Activated naive CD4-positive, alpha-beta T cell (primary cell): ENCODE measurements at places on chromosomes 11 and 22.

- peak; percentile 70 for DNase-seq
These were observed 263 bp downstream of the EHD1 start for GRCh38 chr11:64878223-64878493.

DNA sequence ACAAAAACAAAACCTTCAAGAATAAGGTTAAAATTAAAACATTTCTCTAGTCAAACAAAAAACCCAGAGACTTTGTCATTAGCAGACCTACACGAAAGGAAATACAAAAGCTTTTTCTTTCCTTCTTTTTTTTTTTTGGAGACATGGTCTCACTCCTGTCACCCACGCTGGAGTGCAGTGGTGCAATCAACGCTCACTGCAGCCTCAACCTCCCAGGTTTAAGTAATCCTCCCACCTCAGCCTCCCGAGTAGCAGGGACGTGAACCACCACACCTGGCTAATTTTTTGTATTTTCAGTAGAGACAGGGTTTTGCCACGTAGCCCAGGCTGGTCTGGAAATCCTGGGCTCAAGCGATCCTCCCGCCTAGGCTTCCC is 30.5 kb downstream of the PLA2G6 start:
- no peak for DNase-seq

GRCh38 chr11:122100037-122100755 is 15.8 kb downstream of the BLID start:
- DNase-seq = no peak

GRCh38 chr11:105767931-105768330 is 158.1 kb downstream of the GRIA4 start:
- DNase-seq = no peak

- DNase-seq = no peak
These were observed 36.5 kb downstream of the ASCL2 start for GRCh38 chr11:2233693-2234455.

DNA sequence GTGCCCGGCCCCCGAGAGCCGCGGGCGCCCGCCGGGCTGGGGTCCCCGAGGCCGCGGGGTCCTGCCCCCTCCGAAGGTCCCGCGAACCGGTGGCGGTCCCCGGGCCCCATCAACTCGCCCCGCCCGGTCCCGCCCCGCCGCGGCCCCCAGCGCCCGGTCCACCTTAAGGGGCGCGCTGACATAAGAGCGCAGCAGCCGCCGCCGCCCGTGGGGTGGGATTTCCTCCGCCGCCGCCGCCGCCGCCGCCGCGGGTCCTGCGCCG is at the start of gene ZDHHC8:
ZDHHC8 (plus strand) TSS at position 208 of the 262 bp plus-strand sequence. CDS start 144 bp downstream, outside the sequence.
- no peak for DNase-seq

GRCh38 chr22:17825876-17826550 is 51.7 kb upstream of the BID start:
- no peak for DNase-seq

- no peak for DNase-seq
These were observed 45.5 kb downstream of the KCNJ1 start for GRCh38 chr11:128821556-128821955.

DNA sequence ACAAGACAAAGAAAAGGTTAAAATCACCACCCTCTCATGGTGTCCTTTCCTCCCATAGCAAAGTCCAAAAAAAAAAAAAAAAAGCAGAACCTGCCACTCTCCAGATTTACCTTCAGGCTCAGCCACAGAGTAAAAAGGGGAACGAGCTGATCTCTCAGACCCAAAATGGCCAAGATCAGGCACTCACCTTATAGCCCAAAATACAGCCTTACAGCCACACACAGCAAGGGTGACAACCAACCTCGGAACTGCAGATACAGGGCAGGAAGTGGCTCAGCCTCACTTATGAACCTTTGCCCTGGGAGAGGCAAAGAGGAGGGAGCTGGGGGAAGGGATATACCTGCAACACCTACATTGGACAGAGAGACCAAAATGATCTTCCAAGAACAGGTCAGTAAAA is 4.5 kb downstream of the FHIP1B start:
- no peak for DNase-seq

GRCh38 chr11:120749395-120749794 is 237.8 kb downstream of the GRIK4 start:
- DNase-seq = no peak

- DNase-seq = no peak
These were observed 4.2 kb upstream of the NEAT1 start for GRCh38 chr11:65418431-65418680.

- DNase-seq = no peak
These were observed 96.1 kb downstream of the MORC2 start for GRCh38 chr22:30872285-30873041.

GRCh38 chr11:88355887-88356286 is 18.4 kb upstream of the CTSC start:
- no peak for DNase-seq

DNA sequence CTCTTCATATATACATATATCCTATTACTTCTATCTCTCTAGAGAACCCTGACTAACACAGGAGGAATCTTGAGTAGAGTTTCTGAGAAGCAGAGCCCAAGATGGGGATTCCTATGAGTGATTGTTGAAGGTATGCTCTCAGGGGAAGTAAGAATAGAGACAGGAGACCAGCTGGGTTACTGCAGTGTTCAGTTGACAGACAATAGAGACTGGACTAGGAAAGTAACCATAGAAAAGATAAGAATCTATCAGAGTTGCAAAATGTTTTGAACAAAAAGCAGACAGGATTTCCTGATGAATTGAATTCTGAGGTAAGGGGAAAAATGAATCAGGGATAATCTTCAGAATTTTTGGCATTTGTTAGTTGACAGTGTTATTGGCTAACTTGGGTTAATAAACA is 54.4 kb downstream of the SLC17A6 start:
- DNase-seq = no peak

DNA sequence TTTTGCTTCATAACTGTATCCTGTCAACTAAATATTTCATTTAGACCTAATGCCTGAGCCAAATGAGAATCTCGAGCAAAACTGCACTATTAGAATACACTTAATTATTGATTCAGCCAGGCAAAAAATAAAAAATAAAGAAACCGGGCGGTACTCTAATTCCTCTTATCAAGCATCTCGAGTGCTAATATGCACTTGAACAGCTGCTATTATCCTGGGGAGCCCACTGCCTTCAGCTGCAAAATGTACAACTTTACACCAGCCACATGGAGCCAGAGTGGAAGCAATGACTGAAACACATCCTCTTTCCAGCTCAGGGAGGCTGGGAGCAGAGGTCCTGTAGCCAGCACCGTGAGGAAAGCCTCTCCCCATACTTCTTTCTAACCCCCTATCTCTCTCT is 390.0 kb upstream of the CADM1 start:
- DNase-seq = no peak

GRCh38 chr22:26835929-26836528 is 178.6 kb downstream of the MIAT start:
- no peak for DNase-seq

GRCh38 chr11:15835788-15836411 is 520.4 kb downstream of the SOX6 start:
- DNase-seq = no peak

DNA sequence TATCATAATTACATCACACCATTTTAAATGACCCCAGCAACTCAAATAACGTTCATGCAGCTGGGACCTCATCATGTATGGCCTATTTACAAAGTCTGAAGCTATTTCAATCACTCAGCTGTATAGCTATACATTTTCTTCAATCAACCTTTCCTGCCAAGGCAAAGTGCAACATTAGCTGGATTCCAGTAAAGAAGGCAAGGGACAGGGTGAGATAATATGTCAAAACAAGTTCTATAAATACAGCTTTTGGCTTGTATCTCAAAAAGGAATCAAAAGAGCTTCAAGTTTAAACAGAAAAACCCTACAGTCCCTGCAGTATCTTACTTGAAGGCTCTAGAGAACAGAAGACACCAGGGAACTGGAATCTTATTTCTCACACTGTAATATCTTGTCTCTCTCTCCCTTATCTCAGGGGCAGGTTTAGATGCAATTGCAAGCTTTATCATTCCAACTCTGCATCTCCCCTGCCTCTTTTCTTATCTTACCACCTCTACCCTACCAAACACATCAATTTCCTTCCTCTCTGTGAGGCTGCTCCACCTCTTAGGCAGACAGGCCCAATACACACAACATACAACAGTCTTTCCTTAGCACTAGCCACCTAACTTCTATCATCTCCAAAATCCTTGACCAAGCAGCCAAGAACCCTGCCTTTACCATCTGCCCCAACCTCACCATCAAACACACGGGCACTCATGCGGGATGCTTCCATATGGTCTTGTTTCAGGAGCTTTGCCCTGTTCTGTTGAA is 34.5 kb downstream of the CELF1 start:
- no peak for DNase-seq

GRCh38 chr11:118619444-118620197 is 12.2 kb downstream of the PHLDB1 start:
- no peak for DNase-seq

DNA sequence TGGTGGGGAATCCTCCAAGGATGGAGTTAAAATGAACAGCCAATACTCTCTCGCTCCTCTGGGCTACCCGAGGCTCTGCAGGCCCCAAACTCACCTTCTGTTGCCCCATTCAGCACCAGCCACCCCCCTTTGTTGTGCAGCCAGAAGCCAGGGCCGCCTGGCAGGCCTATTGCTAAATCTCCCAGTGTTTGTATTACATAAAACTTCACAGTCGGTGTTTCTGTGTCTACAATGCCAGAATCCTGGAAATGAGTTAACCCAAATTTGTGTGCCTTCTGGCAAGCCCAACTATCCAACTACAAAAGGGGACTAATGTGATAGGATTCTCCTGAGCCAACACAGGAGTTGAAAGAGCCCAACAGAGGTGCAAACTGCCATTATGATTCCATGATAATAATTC is 9.3 kb downstream of the KCNJ5 start:
- no peak for DNase-seq

- no peak for DNase-seq
These were observed 27.4 kb downstream of the ZNF214 start for GRCh38 chr11:6992457-6993417.

DNA sequence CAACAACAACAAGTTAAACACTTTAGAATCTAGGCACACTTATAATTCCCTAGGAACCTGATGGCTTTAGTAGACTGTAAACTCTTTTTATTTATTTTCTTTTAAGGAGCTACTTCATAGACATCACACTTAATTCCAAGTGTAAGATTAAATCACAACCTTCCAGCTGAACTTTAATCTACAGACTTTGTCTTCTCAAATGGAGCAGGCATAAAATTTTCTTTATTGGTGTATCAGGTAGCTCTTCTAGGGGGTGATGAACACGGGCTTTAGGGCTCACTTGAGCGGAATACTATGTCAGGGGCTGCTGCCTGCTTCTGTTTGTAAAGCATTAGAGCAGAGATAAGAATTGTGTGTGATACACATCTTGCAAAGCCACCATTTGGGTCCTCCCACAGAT is 525.8 kb upstream of the FAT3 start:
- no peak for DNase-seq

DNA sequence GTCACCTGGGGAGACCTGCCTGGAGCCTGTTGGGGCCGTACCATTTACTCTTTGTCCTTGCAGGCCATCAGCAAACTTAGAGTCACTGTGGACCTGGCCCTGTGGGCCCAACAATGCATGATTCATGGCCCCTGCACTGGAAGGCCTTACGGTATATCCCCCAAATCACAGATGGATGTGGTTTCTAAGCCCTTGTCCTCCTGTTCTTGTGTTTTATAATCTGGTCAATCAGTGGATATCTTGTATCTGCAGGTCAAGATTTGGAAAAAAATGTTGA is 6.2 kb downstream of the TSKU start:
- DNase-seq = no peak

GRCh38 chr11:72305891-72306585 is 62.1 kb upstream of the PHOX2A start:
- DNase-seq = no peak

- no peak for DNase-seq
These were observed 72.1 kb upstream of the KCNQ1OT1 start for GRCh38 chr11:2771758-2772466.

DNA sequence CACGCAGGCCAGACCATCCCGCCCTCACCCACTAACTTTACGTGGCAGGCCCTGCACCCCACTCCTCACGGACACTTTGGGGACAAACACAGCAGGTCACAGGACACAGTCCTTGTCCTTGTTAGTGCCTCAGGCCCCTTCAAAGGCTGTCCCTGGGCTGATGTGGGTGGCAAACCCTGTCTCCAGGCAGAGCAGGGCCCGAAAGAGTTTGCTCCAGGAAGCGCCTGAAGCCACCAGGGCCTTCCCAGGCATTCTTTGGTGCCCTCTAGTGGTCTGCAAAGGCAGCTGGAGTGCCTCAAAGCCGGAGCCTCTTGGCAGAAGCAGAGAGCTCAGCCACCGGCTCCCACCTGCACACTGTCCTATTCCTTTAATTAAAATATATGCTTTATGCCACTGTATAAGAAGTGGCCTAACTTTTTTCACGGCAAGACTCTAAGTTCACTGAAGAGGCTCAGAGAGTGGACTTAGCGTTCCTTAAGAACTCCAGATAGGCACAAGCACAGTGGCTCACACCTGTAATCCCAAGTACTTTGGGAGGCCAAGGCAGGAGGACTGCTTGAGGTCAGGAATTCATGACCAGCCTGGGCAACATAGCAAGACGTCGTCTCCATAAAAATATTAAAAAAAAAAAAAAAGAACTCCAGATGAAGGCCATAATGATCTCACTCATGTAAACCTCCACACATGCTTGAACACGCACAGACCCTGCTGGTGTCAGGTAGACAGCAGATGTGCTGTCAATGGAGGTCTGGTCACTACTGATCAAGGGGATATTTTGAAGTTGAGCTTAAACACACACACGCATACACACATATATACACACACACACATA is 11.1 kb downstream of the TXN2 start:
- DNase-seq = peak; percentile 40

DNA sequence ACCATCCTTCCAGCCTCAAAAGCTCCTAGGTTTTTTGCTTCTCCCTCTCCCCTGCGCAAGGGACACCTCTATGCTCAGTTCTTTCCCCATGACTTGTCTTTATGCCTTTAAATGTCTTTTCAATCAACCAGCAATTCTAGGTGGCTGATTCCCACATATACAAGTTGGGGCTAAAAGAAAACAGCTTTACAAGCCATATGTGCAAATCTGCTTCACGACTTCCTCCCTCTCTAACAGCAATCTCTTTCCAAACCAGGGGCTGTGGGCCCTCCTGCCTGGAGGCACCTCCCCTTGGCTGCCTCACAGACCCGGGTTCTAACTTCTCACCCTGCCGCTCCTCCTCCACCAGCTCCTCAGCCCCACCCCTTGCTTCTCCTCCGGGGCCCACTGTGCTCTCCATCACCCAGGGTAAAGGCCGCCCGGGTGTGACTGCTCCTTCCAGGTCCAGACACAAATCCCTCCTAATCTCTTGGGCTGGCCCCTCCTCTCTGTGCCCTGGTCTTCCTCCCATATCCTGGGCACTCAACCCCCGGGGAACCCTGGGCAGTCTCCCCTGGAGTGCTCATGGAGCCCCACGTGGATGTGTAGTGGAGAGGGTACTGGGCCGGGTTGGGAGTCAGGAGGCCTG is 14.1 kb downstream of the TMPRSS13 start:
- DNase-seq = no peak
